ENCODE measurements at places on chromosomes 2 and 18.

DNA sequence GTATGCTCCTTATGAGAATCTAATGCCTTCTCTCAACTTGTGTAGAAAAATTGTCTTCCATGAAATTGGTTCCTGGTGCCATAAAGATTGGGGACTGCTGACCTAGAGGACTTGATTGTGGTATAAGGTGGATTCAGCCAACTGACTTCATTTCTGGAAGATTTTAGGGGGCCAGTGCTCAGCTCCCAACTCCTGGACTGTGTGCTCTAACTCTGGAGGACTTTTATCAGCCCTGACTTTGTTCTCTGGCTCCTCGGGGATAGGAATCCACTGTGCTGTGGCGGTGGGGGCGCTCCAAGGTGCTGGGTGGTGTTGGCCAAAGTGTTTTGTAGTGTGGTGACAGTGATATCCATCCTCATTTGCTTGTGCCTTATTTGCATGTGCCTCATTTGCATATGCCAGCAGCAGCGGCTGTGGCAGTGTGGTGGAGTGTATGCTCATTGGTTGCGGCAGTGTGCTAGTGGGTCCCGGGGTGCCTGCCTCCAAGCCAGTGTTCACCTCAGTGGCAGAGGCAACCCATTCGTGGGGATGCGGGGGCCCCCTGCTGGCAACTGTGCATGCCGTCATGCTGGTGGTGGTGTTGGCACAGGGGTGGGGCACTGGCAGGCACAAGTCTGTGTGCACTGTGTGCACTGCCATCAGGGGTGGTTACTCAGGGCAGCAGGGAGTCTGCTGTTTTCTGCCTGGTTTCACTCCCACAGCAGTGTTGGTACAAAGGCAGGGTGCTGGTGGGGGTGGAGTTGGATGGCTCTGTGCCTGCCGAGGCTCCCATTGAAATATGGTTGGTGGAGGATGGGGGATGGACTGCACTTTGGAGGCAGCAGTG is 19.6 kb downstream of the EHBP1 start:
- DNase-seq: no peak

- DNase-seq: no peak
These were observed 332.7 kb downstream of the CYRIA start for GRCh38 chr2:16332681-16333557.

DNA sequence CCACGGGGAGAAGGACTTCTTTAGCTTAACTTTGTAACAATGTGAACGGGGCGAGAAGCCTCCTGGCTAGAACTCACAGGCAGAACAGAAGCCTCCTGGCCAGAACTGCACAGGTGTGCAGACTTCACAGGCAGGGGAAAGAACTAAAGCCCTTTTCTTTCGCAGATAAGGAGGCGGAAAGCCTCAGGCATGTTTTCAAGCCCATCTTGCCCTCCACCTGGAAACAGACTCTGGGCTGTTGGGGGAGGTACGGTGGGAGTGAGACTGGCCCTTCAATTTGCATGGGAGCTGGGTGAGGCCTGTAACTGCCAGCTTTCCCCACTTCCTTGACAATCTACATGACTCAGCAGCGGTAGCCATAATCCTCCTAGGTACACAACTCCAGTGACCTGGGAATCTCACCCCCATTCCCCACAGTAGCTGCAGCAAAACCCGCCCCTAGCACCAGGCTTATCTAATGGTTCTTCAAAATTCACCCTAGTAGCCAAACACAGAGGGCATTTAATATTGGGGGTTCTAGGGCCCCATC is 22.9 kb upstream of the ABCA12 start:
- no peak for DNase-seq

DNA sequence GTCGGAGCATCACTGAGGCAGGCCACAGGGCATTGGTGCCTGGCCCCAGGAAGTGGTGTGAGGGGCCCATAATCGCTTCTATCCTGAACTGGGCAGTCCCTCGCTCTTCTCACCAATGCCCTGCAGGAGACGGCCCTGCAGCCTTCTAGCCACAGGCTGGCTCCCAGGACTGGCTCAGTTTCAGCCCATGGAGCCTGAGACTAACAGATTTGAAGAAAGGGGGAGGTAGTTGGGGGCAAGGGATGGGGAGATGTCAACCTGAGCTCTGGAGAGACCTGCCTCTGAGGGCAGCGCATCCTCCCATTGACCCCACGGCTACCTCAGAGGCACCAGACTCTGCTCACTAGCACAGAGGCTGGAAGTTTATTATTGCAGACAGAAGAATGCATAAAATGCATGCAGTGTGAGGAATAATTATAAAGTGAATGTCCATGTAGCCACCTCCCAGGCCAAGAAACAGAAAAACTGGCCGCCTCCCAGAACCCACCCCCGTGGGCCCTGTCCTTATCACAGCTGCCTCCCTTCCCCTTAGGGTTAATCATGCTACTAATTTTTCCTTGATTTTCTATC is 1.4 kb downstream of the TOGARAM2 start:
- DNase-seq: no peak

DNA sequence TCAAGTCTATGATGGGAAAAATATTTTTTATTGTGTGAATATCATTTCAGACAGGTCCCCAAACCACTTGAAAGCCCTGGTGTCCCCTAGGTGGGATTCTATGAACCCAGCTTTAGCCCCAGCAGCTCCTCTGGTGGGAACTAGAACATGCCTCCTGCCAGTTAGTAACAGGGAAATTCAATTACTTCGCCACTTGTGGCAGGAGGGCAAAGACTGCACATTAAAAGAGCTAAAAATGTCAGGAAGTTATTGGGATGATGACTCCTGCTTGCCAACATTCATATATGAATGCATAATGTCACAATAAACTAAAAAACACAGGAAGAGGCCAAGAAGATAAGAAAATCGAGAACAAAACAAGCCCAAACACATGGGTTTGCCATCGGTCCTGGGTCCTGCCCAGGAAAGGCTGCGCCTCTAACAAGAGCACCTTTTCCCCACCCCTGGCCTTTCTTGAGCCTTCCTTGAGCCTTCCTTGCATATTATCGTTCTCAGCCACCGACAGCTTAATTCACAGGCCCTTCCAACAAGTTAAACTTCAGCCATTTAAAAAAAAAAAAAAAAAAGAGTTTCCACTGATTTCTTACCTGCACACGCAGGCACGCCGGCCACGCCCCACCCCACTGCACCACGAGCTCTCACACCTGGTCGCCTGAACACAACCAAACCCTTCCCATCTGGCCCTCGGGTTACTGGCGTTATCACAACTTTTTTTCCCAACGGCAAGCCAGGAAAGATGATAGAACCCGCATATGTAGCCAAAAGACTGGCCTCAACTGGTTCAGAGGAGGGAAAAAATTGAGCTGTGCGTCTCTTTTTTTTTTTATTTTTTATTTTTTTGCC is 23.4 kb downstream of the BCL11A start:
- DNase-seq: no peak

DNA sequence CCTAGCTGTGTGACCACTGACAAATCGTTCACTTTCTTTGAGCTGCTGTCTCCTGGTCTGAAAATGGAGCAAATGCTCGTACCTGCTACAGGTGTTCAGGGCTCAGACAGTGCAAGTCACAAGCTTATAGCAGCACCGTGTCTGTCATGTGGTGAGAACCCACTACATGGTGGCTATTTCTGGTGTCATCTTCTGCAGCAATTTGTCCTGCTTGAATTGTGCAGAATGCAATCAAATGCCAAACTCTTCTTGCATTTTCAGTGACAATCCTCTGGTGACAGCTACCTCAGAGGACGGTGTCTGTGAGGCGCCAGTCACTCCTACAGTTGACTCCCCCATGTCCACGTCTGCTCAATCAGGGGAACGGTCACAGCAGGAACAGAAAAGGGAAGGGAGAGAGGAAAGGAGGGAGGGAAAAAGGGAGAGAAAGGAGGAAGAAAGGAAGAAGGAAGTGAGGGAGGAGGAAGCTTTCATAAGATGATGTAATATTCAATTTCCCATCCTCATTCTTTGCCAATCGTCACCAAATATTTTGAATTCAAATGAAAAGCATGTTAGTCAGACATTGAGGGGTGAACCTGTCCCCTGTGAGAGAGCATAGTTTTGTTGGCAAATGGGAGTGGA is 122.2 kb downstream of the BCL2 start:
- no peak for DNase-seq

GRCh38 chr2:23469142-23469540 is 84.2 kb downstream of the KLHL29 start:
- DNase-seq: no peak

DNA sequence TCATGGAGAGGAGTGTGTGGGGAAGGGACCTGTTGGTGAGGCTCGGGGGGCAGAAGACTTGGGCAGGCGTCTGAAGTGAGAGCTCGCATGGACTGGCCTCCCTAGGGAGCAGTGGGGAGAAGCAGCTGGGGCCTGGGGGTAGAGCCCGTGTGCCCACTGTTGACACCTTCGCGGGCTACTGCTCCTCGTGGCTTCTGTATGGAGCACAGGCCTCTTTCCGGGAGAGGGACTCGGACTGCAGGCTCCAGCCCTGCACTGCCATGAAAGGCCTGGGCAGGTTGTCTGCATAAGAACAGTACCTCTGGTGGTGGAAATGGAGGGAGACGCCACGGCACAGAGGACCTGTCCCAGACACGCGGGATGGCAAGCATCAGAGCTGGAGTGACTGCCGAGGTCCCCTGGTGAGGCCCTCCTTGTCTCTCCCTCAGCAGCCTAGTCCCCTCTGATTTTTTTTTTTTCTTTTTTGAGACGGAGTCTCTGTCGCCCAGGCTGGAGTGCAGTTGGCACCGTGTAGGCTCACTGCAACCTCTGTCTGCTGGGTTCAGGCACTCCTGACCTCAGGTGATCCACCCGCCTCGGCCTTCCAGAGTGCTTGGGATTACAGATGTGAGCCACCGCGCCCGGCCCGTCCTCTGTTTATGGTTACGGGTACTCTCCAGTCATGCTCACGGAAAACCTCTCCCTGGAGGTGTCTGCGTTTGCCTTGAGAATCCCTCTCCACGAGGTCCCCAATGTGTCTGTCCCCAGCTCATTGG is 44.7 kb upstream of the PTMA start:
- no peak for DNase-seq

DNA sequence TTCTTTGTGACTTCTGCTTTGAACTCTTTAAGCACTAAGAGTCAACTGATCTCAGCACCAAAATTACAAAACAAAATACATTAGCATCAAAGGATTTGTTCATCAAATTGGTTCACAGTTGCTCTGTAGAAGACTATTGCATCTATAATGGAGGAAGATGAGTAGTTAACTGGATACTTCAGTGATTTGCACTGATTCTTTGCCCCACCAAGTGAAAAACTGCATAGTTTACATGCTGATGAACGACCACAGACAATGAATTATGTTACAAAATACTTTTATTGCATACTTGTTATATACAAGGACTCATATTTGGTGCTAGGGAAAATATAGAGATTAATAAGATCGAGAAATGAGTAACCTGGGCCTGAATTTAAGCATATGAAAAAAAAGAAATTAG is 107.2 kb downstream of the SCG2 start:
- DNase-seq: no peak

DNA sequence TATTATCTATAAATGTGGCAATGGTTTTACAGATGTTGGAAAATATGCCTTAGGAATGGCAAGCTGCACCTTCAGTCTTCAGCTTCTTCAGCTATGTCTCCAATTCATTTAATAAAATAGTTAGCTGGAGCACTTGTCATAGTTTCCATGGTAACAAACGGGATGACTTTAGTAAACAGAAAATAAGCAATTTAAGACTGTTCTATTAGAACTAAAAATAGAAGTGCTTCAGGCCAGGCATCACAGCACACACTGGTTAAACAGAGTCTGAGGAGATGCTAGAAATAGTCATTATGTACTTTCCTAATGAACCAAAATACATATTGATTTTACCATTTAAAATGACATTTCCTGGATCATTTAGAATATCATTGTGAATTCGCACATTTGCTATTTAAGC is 195.0 kb downstream of the GCA start:
- no peak for DNase-seq
